ENCODE measurements at places on chromosomes 3 and 15.

DNA sequence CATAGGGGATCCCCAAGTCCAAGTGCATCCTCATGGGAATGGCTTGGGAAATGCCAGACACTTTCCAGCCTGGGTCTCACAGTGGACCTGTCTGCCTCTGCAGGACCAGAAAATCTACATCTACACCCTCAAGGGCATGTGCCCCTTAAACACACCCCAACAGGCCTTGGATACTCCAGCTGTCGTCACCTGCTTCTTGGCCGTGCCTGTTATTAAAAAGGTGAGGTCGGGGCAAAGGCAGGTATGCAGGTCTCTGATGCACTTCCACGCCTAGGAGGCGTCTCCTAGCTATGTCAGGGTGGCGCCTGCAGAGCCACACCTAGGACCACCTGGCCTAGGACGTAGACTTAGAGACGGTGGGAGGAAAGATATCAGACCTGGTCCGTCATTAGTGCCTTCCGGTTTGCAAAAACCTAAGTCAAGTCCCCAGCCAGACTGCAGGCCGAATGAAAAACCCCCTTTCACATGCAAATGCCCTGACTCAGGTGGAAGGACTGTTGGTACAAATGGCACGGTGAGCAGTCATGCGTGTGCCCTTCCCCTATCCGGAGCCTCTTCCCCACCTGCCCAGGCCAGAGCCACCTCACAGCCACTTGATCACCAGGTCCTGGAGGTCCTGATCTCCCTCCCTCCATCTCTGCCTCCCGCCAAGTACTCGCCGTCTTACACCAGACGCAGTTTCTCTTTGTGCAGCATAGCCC is 143.5 kb downstream of the LRRK1 start:
- no peak for DNase-seq

DNA sequence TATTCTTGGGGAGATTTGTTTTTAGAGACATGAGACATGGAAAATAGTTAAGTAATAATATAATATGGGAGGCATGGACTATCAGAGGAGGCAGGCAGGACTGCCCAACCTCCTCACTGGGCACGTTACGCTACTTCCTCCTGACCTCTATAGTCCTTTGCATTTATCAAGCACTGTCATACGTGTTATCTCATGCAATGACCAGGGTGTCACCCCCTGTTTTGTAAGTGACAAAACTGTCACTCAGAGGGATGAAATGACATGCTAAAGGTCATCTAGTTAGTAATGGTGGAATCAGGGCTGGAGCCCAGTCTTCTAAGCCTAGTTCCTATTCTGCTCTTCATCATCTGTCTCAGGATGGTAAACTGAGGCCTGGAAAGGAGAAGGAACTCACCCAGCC is 66.7 kb downstream of the ST6GAL1 start:
- DNase-seq = no peak

- no peak for DNase-seq
These were observed 13.2 kb upstream of the SPG11 start for GRCh38 chr15:44676676-44677075.

- DNase-seq = peak; percentile 75
These were observed 111.3 kb downstream of the DCLK3 start for GRCh38 chr3:36653095-36653494.

DNA sequence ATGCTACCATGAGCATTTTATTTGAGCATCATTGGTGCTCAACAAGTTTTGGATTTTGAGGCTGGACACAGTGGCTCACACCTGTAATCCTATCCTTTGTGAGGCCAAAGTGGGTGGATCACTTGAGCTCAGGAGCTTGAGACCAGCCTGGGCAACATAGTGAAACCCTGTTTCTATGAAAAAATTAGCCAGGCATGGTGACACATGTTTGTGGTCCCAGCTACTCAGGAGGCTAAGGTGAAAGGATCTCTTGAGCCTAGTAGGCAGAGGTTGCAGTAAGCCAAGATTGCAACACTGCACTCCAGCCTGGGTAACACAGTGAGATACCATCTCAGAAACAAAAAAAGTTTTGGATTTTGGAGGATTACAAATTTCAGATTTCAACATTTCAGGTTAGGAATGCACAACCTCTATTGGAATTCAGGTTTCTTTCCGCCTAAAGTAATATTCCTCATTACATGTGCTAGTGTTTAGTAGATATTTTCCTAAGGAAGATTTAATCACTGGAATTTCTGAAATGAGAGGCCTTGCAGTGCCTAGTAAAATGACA is 27.6 kb downstream of the CNOT10 start:
- no peak for DNase-seq

GRCh38 chr3:195105389-195105788 is 165.6 kb downstream of the XXYLT1 start:
- DNase-seq = no peak

DNA sequence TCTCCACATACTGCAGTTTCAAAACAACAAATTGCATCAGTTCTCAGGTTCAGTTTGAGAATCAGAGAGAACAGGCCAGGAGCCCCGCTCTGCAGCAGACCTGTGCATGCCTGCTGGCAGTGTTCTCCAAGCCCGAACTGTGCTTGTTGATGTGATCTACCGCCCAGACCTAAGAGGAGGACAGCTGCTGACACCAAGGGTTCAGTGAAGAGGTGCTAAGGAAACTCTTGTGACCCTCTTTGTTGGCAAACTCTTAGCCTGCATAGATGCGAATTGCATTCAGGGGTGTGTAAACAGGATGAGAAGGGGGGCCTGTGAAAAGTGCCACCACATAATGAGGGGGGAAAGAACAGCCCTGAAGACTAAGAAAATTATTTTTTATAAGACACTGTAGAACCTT is 89.8 kb downstream of the PDE8A start:
- DNase-seq = no peak

DNA sequence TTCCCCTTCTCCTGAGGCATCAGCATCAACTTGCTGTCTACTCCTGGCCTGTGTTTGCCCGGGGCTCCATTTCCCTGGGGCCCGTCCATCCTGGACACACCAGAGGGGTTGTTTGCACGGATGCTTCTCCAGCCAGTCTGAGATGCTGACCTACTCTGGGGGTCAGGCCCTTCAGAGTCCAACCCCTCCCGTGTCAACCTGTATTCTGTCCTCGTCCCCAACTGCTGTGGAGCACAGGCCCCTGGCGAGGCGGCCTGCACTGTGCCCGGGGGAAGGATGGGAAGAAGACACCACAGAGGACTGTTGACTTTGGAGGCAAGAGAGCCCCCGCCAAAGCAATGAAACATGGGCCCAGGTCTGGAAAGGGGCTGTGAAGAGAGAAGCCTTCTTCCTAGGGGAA is 25.8 kb downstream of the ALS2CL start:
- DNase-seq = no peak

DNA sequence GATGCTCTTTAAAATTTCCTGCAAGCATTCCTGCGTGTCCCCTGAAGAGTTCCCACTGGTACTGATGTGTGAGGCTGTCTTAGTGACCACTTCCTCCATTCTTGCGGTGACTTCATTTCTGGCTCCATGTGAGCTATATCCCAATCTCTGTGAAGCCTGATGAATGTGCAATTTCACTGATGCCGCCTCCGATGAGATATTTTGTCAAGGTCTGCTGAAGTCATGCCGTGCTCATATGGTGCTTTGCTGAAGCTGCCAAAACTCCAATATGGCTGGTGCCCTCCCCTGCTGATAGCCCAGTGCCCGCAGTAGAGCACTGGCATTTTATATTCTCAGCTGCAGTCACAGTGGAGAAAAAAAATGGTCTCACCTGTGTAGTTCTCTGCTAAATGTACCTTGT is 271.5 kb downstream of the EFHB start:
- no peak for DNase-seq

DNA sequence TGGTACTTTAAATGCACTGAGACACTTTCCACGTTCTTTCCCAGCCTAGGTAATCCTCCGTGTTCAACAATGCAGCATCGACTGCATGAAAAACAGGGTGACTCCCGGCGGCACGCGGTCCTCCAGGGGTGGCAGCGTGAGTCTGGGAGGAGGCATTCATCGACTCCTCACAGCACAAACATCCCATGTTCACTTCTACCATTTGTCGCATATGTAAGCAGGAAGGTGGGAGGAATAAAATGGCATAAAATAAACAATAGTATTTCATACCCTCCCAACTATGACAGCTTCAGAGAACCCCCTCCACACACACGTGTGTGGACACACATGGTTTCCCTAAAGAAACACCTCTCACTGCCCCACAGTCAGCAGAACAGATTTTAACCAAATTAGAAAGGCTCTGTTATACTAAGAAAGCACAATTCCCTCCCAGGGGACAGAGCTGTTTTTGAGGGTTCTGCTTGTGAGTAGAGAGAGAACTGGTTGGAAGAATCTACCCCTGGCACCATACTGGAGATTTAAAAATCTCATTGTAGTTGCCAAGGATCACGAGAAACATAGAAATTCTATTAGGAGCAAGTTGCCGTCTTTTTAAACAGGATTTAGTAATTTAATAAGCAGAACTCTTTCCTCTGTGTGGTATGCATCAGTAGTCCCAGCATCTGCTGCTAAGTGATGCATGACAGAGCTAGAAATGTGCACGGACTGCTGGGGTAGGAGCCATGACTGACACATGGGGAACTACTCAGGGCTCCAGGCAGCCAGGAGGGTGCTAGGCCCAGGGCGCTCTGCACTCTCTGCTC is 6.0 kb downstream of the FAM43A start:
- DNase-seq = no peak

DNA sequence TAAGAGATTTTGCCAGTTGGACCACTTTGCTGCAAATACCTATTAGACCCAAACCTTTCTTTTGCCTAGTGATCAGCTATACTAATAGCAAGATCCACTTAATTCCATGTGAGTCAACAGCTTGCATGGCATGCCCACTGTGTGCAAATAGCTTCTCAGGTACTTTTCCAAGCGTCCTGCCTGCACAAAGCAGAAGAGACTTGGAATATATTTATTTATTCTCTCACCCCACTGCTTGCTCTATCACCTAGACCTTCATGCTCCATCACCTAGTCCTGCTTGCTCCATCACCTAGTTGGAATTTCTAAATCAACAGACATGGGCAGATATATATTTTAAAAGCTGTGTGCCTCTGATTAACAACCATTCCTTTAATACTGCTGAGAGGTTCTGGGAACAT is 47.6 kb downstream of the MBNL1 start:
- no peak for DNase-seq

DNA sequence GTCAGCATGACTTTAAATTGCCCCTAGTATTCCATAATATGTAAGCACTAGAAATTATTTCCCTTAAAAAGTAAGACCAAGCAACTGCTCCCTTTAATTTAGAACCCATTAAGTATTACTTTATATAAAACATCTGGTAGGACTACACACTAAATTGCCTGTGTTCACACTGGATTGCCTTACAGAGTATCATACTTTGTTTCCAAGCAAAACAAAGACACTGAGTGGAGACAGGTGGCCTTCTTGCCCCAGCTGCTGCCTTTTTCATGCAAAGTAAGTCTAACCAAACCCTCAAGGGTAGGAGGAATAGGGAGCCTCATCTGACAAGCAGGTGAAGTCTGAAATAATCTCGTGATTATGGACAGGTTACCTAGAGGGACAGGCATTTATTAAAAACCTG is 87.3 kb downstream of the PEX5L start:
- no peak for DNase-seq

GRCh38 chr15:98228846-98229245 is 268.3 kb downstream of the ARRDC4 start:
- DNase-seq = no peak

GRCh38 chr15:80581976-80582375 is 113.1 kb upstream of the ABHD17C start:
- peak; percentile 54 for DNase-seq

- no peak for DNase-seq
These were observed 1261.1 kb downstream of the ROBO1 start for GRCh38 chr3:78506581-78507195.

DNA sequence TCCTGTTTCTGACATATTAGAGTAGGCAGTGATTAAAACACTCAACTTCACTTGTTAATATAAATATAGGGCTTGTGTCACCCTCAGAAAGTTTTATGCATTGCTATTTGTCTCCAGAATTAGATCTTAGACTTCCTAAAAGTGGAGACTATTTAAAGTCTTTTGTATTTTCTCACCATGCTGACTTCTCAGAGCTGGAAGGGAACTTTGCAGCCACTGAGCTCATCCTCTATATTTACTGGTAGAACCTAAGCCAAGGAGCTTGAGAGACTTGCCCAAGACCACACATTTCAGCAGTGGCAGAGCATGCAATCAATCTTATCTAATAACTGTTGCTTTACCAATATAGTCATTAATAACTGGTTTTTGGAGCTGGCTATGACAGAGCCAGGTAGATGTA is 53.2 kb downstream of the STAC start:
- no peak for DNase-seq

- no peak for DNase-seq
These were observed 157.4 kb downstream of the AGBL1 start for GRCh38 chr15:86237111-86237500.

- DNase-seq = peak; percentile 38
These were observed 318.8 kb upstream of the GBE1 start for GRCh38 chr3:82080261-82080660.

- no peak for DNase-seq
These were observed 225.1 kb downstream of the SNRPN start for GRCh38 chr15:25179673-25180511.

DNA sequence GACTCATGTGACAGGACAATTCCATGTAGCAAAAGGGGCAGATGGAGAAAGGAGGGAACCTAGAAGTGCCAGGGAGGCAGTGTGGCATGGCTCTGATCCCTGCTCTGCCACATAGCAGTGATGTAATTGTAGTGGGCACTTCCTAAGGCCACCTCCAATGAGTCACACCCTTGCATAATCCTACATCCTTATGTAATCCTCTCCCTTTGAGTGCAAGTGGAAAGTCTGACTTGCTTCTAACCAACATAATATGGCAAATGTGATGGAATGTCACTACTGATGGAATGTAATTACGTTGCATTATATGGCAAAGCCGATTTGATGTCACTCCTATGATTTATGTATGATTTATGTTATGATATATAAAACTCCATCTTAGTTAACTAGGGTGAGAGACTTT is 72.9 kb upstream of the ATP2C1 start:
- DNase-seq = peak; percentile 84

GRCh38 chr3:83523470-83524073 is 1435.2 kb upstream of the CADM2 start:
- DNase-seq = peak; percentile 40

DNA sequence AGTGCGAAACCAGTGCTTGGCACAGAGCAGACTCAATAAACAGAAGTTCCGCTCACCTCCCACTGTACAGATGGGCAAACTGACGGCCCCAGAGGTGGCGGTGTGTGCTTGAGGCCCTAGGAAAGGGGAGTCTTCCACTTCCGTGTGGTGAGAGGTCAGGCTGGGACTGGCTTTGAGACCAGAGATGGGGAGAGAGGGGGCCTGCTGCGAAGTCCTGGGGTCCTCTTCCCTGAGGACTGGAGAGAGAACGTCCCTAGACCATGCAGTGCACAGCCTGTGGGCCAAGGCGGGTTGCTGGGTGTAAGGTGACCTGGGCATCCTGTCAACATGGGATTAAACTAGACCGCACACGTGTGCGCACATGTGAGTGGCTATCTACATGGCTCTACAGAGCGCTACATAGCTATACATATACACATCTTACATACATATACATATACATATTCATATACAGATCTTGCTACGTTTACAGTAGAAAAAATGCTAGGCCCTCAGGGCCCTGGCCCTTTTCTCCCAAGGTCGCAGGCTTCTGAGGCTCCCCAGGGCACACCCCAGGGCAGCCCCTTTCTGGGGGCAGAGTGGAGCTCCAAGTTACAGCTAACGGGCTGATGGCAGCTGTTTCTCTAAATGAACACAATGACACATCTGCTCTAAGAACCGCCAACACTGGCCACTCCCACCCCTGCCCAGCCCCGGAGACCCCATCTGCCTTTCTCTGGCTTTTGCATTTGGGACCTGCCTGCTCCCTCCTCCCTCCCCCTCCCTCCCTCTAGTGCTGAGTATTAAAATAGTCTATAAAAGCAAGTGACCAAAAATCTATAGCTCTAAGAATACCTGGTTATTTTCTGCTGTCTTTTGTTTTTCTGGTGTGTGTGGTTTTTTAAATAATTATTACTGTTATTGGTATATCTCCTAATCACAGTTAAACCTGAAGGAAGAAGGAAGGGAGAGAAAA is 47.0 kb downstream of the HCN4 start:
- DNase-seq = no peak
